ENCODE measurements at places on chromosomes 3 and 15.
A peak's percentile ranks its signal among the peaks of the same experiment; 100 is the strongest.

GRCh38 chr15:75228787-75229186, 27.1 kb downstream of the C15orf39 start:
- DNase-seq, result no peak

DNA sequence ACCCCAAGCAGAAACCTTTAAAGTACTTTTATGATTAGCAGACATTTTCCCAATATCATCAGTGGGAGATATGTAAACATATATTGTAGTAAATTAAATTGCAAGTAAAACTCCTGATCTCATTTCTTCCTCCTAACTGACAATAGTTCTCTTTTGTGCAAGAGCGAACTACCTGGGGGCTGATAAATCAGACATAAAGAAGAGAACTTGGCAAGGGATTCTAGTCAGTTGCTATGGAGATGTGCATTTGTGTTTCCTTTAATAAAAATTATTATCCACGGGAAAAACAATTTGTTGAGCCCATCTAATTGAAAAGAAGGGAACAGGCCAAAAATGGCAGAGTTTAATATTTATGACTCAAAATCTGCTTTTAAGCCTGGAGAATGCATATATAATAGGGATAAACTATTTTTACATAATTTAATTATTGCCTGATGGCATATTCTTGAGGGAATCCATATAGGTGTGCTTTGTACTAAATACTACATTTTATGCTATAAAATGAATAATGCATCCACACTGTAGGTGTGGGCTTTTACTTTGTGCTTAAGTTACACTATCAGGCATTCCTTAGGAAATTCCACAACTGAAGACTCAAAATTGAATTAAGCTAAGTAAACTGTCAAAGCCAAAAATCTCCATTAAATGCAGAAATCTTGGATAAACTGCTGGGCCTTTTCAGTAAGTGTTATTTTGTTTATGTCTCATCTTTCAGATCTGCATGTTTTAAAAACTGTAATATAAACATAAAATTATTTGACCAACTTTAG, 258.1 kb downstream of the ERC2 start:
- no peak for DNase-seq

GRCh38 chr3:7710284-7710683, 791.3 kb upstream of the LMCD1 start:
- no peak for DNase-seq

GRCh38 chr3:70726961-70727360, 414.5 kb upstream of the MDFIC2 start:
- DNase-seq, result peak; percentile 75

DNA sequence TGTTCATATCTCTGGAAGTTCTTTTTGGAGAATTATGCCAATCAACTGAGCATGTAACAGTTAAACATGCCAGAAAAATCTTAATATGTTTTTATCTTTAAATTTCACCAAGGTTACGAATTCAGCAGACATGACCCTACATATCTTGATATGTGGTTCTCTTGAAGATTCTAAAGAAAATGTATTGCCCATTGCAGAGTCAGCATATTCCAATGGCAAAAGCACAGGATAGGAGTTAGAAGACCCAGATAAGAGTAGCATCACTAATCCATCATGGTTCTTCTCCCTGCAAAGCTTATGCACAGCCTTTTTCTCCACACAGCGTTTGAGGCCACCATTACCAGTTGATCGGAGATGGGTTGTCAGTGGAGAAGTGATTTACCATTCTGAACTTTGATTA, 402.8 kb downstream of the EPHB1 start:
- no peak for DNase-seq

DNA sequence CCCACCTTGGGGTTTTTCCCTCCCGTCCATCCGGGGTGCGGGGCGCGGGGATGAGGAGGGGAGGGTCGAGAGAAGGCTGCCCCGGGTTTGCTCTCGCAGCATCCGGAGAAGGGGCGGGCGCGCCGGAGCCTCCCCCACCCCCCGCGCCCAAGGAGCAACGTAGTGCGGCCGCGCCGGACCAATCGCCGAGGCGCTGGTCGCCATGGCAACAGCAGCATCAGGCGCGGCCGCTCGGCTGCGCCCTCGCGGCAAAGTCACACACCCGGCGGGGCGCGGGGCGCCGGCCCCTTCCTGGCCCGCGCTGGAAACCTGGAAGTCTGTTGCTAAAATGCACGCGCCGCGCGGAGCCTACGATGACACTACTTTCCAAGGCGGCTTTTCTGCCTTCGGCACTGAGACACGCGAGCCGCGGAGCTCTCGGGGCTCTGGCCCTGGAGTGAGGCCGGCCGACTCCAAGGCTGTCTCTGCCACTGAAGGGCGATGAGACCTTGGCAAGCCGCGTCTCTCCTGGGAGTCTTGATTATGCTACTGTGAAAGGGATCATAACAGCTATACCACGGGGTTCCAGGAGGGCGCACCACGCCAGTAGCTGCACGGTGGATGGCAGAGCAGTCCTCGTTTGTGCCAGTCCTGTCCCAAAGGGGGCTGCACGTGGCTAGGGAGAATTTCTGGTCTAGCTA, at the start of gene IQSEC1:
IQSEC1 (minus strand) TSS at position 104 of the 680 bp plus-strand sequence. CDS start 415 bp downstream, outside the sequence.
- no peak for DNase-seq

DNA sequence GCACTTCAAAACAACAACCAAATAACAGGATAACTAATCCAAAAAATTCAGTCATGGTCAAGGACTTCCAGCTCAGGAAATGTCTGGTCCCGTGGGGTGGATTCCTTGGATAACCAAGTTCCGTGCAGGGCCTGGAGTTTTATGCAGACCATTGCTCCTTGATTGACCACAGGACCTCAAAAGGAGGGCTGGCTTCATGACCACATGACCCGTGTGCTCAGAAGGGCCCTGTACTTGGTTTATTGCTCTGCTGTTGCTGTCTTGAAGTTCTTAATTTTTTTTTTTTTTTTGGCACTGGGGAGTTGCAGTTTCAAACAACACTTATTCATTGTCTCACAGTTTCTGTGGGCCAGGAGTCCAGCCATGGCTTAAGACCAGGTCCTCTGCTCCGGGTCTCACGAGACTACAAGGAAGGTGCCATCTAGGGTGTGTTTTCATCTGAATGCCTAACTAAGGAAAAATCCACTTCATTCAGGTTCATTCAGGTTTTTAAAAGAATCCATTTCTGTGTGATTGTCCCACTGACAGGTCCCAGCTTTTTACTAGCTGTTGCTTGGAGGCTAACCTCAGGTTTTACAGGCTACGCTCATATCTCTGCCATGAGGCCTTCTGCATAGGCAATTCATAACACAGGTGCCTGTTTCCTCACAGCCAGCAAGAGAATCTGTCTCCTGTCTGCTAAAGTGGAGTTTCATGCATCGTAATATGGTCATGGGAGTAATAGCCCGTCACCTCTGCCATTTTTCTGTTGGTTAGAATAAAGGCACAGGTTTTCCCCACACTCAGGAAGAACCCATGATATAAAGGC, 65.3 kb downstream of the FLNB start:
- DNase-seq, result no peak

DNA sequence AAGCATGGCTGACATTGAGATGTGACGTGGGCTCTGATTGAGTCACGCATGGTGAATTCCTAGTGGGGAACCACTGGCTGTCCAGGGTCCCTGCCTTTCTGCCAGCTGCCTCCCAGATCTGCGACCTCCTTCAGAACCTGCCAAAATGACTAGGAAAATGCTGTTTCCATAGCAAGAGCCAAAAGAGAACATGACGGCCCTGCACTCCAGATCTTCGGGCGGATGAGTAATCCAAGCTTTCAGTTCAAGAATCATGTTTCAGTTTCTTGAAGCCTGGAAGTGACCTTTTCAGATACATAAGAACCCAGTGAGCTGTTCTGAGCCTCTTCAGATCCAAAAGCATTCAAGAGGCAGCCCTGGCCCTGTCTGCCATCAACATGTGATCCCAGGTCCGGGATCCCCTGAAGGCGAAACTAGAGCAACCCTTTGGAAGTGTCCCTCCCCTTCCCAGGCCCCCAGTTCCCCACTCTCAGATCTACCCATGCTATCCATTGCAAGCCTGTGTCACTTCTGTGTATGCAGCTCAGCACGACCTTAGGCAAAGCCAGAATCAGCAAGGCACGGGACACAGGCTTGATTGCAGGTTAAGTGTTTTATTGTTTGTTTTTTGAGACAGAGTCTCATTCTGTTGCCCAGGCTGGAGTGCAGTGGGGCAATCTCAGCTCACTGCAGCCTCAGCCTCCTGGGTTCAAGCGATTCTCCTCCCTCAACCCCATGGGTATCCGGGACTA, 19.7 kb downstream of the ANKRD63 start:
- peak; percentile 80 for DNase-seq

- DNase-seq, result no peak
These were observed 58.1 kb upstream of the SLC6A6 start for GRCh38 chr3:14344351-14344750.

DNA sequence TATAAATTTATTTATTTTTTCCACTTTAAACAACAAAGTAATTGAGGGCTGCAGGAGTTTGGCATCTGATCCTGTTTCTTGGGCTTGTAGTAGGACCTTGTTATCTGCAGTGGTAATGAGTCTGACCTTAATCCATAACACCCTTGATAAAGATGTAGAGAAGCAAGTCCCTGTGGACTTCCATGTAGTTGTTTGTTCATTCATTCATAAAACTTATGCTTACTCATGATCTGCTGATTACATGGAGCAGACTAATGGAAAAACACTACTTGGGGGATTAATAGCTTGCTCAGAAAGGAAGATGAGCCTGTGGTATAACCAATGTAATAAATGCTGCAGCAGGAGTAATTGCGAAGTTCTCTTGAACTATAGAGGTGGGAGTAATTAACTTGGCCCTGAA, 271.5 kb upstream of the TBL1XR1 start:
- peak; percentile 75 for DNase-seq

DNA sequence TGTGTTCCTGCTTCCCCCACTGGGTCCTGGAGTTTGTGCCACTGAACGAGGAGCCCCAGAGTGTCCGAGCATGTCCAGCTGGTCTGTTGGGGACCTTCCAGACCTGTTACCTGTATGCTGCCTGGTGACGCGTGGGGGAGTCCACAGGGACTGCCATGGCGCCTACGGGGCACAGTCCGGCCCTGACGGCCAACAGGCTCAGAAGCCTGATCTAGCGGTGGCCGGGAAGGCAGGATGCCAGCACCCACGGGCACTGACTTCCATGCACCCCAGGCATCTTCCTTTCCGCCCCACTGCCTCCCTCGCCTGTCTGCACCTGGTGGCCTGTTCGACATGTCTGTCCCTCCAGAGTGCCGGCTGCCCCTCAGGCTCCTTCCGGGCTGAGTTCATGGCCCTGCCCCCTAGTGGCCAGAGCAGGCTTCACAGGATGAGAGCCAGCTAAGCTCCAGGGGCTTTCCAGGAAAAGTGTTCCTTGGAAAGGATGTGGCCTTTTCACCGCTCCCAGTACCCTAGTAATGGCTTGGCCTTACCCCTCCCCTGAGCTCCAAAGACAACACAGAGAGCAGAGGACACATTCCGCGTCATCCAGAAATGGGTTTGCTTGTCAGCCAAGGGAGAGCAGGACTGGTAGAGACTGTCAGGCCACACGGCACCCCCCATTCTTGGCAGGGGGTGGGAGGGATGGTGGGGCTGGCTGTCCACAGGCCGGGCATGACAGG, 35.7 kb downstream of the NGRN start:
- peak; percentile 9 for DNase-seq

DNA sequence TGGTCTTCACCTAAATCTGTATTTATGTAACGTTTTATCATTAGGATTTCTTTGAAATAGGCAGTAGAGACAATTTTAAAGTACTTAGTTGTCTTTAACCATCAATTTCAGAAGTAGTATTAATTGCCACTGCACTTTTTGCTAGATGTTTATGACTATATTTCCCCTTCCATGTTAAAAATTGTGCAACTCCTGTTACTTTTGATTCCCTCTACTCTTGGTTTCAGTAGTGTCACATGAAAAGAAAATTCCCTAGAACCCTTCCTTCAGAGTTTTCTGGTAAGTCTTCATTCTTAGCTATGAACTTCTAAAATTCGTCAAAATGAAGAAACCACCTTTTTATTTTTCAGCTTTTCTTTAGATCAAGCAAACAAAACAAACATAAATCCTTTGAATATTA, 7.1 kb downstream of the PIAS1 start:
- DNase-seq, result no peak
